Renal cortical epithelial cell (primary cell): ENCODE measurements at places on chromosomes 5 and 9. TPM values are rescaled to one million over a fixed set of nuclear protein-coding genes. Genes with fewer than 3 reads are reported as not detected.

FCN2 gene
- not detected in 2 replicates for total RNA-seq

ZNF454 gene
- total RNA-seq: 0.69 and 4.4 TPM in 2 replicates

GRIA1 gene
- total RNA-seq: not detected in 2 replicates

UNC13B gene
- total RNA-seq: 32.0 and 52.7 TPM in 2 replicates

HMMR gene
- total RNA-seq: 1.4 and 18.9 TPM in 2 replicates

OTP gene
- not detected in 2 replicates for total RNA-seq

GLDC gene
- total RNA-seq: 129 and 177 TPM in 2 replicates

SLC45A2 gene
- total RNA-seq: not detected in 2 replicates

GFPT2 gene
- 2.6 and 10.2 TPM in 2 replicates for total RNA-seq

SLC25A2 gene
- 0.20 and 1.0 TPM in 2 replicates for total RNA-seq

PRDM9 gene
- total RNA-seq: not detected in 2 replicates

PLPPR1 gene
- total RNA-seq: not detected in 2 replicates

UBE2QL1 gene
- total RNA-seq: not detected in 2 replicates

PCDHB13 gene
- 0.17 and 2.9 TPM in 2 replicates for total RNA-seq

PPP3R2 gene
- not detected in 2 replicates for total RNA-seq

PCDHGB6 gene
- total RNA-seq: 1.0 and 2.3 TPM in 2 replicates

IQGAP2 gene
- total RNA-seq: under 0.01 and 0.30 TPM in 2 replicates

PCDH12 gene
- 0.35 and 0.45 TPM in 2 replicates for total RNA-seq

DOCK2 gene
- total RNA-seq: 13.5 and 56.1 TPM in 2 replicates

PRLR gene
- 0.35 and 0.50 TPM in 2 replicates for total RNA-seq

SH2D3C gene
- 0.05 and 0.17 TPM in 2 replicates for total RNA-seq

ST8SIA4 gene
- total RNA-seq: 0.17 and 3.9 TPM in 2 replicates

PITX1 gene
- 0.55 and 1.4 TPM in 2 replicates for total RNA-seq

CARTPT gene
- total RNA-seq: not detected in 2 replicates

ZNF618 gene
- 3.5 and 30.6 TPM in 2 replicates for total RNA-seq

SH3RF2 gene
- total RNA-seq: 7.6 and 8.1 TPM in 2 replicates

ANKRD20A1 gene
- 0.85 TPM in 1 of 2 replicates, not detected in the other for total RNA-seq

FAM163B gene
- not detected in 2 replicates for total RNA-seq

SLC6A7 gene
- not detected in 2 replicates for total RNA-seq

ACTBL2 gene
- 5.6 and 8.0 TPM in 2 replicates for total RNA-seq

LVRN gene
- 0.30 TPM in 1 of 2 replicates, not detected in the other for total RNA-seq

PLCXD3 gene
- under 0.01 and 0.17 TPM in 2 replicates for total RNA-seq

FOXD4L3 gene
- not detected in 2 replicates for total RNA-seq

SELENOP gene
- total RNA-seq: 12.9 and 65.8 TPM in 2 replicates

NRARP gene
- total RNA-seq: 0.55 and 1.0 TPM in 2 replicates

ITK gene
- total RNA-seq: 0.05 TPM in 1 of 2 replicates, not detected in the other
